Glutamatergic neuron (in vitro differentiated cells): ENCODE measurements at places on chromosomes 3 and 15. TPM values are rescaled to one million over a fixed set of nuclear protein-coding genes. Genes with fewer than 3 reads are reported as not detected.

ARL14 gene
- not detected for total RNA-seq

ACAP2 gene
- 60.9 TPM for total RNA-seq

SLC24A5 gene
- not detected for total RNA-seq

TM4SF4 gene
- not detected for total RNA-seq

JAGN1 gene
- total RNA-seq = 37.8 TPM

PTPRG gene
- total RNA-seq = 52.1 TPM

TMC3 gene
- not detected for total RNA-seq

PARL gene
- total RNA-seq = 58.5 TPM

IL17RD gene
- 31.1 TPM for total RNA-seq

LRRIQ4 gene
- total RNA-seq = 0.29 TPM

LIPH gene
- total RNA-seq = not detected

PPP1R14D gene
- total RNA-seq = not detected

SERINC4 gene
- total RNA-seq = not detected

DNA sequence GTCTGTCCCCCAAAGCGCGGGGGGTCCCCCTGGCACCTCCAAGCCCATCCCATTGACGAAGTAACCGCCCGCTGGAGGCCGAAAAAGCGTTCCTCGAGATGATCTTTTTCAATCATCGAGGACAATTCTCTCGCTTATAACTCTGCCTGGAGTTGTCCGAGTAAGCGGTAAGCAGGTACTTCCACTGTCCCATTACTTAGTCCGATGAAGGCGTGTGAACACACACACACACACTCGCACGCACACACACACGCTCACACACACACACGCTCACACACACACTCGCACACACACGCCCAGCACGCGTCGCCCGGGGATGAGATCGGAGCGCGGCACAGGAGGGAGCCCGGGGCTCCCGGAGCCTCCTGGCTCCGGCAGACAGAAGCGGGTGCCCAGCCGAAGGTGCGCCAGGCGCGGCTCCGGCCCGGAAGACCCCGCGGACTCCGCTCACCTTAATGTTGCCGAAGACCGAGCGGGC lies 430 bp downstream of the SLCO2A1 start:
- DNase-seq = no peak

GRCh38 chr15:87947560-87947959 lies 309.0 kb downstream of the NTRK3 start:
- DNase-seq = no peak

DNA sequence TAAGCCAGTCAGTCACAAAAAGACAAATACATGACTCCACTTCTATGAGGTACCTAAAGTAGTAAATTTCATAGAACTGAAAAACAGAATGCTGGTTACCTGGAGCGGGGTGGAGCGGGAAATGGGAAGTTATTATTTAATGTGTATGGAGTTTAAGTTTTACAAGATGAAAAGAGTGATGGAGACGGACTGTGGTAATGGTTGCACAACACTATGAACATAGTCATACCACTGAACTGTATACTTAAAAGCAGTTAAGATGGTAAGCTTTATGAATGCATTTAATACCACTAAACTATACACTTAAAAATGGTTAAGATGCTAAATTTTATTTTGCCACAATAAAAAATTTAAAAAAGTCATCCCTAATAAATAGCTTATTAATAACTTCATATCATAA lies 23.2 kb downstream of the SFMBT1 start:
- DNase-seq = no peak

DNA sequence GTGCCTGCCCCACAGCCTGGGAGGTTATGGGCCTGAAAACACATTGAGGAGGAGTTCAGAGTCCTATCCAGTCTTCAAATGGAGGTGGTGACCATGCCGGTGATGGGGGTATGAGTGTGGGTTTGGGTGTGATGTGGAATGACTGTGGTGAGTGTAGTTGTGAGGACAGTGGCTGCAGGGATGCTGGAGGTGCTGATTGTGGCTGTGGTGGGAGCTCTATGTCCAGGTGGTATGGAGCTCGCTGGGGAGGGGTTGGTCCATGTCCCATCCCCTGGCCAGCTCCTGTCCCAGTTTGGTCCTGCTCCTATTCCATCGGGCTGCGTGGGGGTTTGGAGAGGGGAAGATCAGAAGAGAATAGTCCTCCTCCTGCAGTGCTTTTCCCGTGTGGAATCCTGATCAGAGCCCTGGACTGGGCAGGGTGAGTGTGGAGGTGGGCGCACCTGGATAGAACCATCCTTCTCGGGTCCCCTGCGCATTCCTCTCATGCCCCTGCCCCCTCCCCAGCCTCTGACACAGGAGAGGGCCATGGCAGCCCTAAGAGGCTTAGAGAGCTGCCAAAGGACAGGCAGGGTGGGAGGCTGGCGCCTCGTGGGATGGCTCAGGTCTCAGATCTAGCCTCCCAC lies 23.0 kb upstream of the GOLGA6C start:
- DNase-seq = peak; percentile 12

- no peak for DNase-seq
Observed at GRCh38 chr3:133855002-133855370, 40.7 kb downstream of the RAB6B start.

- DNase-seq = no peak
Observed at GRCh38 chr3:49024449-49024848, 2.5 kb downstream of the NDUFAF3 start.

GRCh38 chr15:45165536-45165935 lies 22.2 kb downstream of the SHF start:
- no peak for DNase-seq

GRCh38 chr15:65772930-65773329 lies 19.2 kb downstream of the DENND4A start:
- DNase-seq = no peak

GRCh38 chr3:195906865-195907683 lies 1.3 kb downstream of the TNK2 start:
- DNase-seq = no peak

DNA sequence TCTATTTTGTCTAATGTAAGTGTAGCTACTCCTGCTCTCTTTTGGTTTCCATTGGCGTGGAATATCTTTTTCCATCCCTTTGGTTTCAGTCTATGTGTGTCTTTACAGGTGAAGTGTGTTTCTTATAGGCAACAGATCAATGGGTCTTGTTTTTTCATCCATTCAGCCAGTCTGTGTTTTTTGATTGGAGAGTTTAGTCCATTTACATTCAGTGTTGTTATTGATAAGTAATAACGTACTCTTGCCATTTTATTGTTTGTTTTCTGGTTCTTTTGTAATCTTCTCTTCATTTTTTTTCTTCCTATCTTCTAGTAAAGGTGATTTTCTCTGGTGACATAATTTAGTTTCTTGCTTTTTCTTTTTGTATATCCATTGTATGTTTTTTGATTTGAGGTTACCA lies 97.1 kb downstream of the GLDN start:
- no peak for DNase-seq

DNA sequence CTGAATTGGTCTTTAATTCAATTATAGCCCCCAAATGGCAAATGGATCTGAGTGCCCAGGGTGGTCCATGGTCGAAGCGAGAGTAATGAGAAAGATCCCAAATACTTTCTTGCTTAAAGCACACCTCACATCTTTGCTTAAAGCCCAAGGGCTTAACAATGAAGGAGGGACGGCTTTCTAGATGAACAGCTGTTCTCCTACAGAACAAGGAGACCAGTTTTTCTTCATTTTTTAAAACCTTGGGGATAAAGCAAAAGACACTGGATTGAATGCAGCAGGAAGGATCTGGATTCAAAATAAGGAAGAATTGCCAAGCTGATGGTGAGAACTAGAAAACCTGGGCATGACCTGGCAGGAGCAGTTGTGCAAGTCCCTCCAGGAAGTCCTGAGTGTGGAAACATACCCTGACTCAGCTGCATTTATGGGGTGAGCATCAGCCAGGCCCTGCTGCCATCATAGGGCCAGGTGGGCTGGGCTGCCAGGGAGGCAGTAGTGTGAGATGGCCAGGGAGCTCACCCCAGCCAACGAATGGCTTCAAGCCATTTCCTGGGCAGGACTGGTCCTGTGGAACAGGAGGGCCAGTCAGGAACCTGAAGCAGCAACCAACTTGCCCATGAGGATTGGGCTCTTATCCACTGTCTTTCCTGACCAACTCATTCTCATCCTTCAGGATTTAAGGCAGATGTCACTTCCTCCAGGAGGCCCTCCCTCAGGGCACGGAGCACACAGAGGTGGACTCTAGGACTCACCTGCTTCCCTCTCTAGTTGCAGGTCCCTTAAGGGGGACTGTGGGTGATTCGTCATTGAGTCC lies 18.4 kb upstream of the RHCG start:
- no peak for DNase-seq

GRCh38 chr3:31762888-31763351 lies 218.1 kb downstream of the OSBPL10 start:
- DNase-seq = no peak

DNA sequence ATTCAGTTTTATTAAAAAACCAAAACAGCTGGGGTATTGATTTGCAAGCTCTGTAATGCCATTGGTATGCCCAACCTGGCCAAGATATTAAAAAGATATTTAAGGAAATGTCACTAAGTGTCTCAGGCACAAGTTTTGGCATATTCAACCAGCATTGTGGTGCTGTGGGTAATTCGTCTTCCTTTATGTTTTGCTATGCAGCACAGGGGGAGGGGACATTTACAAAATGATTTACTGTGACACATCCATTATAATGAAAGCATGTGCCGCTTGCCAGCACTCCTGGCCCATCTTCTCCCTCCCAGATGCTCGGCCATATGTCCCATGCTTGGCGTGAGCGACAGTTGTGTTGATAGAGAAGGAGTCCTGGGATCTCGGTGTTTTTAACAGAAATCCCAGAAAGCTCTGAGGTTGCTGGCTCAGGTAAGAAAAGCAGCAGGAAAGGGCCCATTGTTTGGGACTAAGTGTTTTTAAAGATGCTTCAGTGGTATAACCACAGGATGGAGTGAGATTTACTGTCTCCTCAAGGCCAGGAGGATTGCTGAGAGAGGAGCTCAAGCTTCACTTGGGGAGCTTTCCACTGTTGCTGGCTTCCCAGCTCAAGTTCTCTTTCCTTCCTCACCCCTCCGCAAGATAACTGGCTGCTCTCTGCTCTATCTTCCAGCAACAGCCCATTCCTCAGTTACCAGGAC lies 158.2 kb upstream of the TSC22D2 start:
- peak; percentile 68 for DNase-seq

DNA sequence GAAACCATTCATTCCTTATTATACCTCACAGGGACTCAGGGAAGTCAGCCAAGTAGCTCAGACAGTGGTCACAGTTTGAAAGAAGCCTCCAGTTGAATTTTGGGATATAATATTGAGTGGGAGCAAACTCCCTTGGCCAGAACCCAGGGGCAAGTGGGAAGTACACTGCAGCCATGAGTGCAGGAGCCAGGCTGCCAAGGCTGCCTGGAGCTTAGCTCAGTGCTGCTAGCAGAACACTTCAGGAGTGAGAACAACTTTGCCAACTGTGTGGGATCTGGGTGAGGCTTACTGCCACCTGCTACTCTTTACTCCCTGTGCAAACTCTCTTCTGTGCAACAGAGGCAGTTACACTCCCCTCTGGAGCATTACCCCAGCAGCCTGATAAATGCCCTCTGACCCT lies 4.6 kb downstream of the OR5K3 start:
- DNase-seq = no peak

GRCh38 chr3:108119398-108120104 lies 28.7 kb upstream of the CD47 start:
- no peak for DNase-seq

DNA sequence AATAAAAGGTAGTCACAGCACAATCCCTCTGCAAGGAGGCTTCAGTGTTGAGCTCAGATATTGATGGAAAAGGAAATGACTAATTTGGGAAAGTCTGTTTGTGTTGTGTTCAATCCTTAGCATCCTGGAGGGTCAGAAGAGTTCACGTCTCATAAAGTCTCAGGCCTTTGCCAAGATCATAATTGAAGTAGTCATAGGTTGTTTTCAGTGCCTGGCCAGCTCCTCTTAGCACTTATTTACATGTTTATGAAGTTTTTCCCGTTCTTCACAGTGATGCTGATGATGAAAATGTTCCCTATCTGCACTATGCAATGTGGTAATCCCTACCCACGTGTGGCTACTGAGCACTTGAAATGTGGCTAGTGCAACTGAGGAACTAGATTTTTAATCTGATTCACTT lies 61.6 kb upstream of the TGFBR2 start:
- no peak for DNase-seq

- DNase-seq = no peak
Observed at GRCh38 chr15:59998305-59998949, 5.7 kb upstream of the FOXB1 start.

GRCh38 chr3:52238761-52239701 lies at the start of gene TWF2:
Gene TWF2 (minus strand): TSS chr3:52239158. CDS start chr3:52239016, 142 bp downstream.
- peak; percentile 90 for DNase-seq

- DNase-seq = no peak
Observed at GRCh38 chr15:72365844-72366243, 10.0 kb downstream of the HEXA start.

GRCh38 chr15:57662091-57662744 lies 44.3 kb upstream of the POLR2M start:
- no peak for DNase-seq

DNA sequence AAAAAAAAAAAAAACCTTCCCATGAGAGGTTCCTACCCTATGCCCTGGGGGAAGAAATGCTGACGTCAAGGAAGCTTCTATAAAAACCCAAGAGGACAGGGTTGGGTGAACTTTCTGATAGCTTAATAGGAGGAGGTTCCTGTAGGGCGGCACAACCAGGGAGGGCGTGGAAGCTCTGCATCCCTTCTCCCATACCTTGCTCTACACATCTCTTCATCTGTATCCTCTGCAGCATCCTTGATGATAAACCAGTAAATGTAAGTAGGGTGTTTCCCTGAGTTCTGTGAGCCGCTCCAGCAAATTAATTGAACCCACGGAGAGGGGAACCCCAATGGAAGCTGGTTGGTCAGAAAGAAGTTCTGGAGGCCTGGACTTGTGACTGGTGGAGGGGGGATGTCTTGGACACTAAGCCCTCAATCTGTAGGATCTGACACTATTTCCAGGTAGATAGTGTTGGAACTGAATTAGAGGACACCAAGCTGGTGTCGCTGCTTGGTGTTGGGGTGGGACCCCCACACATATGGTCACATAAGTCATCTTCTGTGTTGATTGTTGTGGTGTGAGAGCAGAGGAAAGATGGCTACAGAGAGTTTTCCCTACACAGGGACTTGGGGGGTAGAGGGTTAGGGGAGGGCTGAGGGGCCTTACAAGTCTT lies 91.5 kb downstream of the ST6GAL1 start:
- DNase-seq = no peak

DNA sequence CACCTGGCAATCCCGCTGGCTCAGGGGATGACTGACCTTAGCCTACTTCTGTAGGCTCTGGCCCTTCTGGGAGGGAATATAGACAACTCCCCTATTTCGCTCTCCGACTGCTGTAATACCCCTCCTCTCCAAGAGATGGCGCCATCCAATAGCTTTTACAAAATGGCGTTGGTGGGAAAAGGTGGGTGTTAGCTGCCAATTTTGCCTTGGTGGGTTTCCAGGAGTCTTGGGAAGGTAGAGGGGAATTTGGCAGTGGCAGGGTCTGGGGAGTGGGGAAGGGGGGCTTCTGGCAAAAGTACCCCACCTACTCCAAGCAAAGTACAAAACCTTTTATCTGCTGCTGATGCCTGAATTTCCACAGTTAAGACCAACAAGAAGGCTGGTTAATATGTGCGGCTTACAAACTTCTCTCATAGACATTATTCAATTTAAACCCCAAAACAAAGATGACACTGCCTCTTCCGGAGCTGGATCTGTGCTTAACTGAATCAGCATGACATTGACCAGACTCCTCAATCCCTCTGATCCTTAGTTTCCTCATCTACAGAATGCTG lies 62.1 kb downstream of the RASGRF1 start:
- DNase-seq = peak; percentile 69
